ENCODE measurements at places on chromosomes 7 and 10.

- no peak for DNase-seq
These were observed 131.8 kb downstream of the ANK3 start for GRCh38 chr10:60257767-60258428.

GRCh38 chr7:20798081-20798693 is 11.5 kb upstream of the SP8 start:
- DNase-seq: no peak

- no peak for DNase-seq
These were observed 14.0 kb downstream of the SLC29A4 start for GRCh38 chr7:5296611-5297226.

DNA sequence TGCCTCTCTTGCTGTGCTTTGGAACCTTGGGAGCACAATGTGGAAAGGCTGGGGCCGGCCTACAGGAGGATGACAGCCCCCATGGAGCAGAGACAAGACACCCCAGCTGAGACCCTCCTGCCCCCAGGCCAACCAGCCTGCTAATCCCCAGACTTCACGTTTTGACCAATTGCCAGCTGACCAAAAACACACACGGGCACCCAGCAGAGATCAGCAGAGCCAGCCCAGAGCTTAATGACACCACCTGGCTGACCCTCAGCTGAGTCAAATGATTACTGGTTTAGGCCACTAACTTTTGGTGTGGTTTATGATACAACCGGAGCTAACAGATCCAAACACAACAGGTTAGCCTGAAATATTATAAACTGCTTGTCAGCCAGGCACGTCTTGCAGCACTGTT is 111.2 kb upstream of the KIF5B start:
- no peak for DNase-seq

GRCh38 chr7:115971506-115971905 is 59.1 kb downstream of the TFEC start:
- DNase-seq: no peak

DNA sequence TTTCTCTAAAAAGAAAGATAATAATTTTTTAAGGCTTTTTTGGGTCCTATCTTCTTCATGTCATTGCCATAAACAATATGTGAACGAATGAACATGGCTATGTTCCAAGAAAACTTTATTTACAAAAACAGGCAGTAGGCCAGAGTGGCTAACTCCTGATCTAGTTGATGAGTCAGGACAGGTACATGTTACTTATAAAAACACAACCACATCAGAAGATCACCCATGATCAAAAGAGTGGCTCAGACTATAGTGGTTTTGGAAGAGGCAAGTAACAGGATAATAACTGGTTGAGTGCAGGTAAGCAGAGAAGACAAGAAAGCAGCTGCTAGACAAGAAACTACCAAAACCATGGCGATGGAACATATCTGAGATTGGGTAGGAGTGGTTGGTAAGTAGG is 468.7 kb downstream of the KCNMA1 start:
- no peak for DNase-seq

DNA sequence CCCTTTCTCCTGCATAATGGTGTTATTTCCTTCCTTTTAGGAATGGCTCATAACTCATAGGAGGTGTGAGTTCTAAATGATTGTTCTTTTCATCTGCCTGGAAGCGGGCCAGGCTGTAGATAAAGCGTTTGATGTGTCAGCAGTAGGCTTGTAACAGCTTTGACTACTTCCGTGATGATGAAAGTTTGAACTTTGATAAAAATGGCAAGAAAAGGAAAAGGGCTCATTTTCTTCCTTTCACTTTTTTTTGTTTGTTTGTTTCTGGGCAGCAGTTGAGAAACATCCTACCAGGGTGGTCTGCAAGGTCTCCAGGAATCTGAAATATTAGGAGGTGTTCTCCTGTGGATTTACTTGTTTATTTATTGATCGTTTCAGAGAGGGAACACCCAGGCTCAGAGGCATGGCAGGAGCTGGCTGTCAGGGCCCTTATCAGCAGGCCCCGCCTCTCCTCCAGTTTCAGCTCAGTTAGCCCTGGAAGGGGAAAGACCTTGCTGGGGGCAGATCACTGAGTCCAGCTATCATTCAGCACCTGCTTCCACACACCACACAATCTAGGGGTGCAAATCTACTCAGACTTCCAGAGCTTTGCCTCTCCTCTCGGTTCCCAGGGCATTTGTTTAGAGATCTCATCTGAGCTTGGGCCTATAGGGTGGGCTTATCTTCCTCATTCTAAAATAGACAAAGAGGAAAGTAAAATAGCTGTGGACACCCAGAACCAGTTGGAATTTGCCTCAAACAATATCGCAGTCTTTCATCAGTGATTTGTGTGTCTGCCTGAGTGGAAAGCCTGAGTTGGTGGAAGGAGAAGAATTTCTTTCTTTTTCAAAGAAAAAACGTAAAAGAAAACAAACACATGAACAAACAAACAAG is 130.9 kb downstream of the BMPER start:
- DNase-seq: no peak

Measured in NCI-H1417 treated with DMSO at 0.1 percent for 48 hours (cell line).